ENCODE measurements at places on chromosomes 6 and 20.

- no peak for DNase-seq
Observed at GRCh38 chr6:116971959-116972358, 94.9 kb downstream of the RFX6 start.

- no peak for DNase-seq
Observed at GRCh38 chr20:16479666-16480065, 93.6 kb downstream of the KIF16B start.

GRCh38 chr6:3072798-3073197, 4.5 kb downstream of the RIPK1 start:
- DNase-seq: no peak

GRCh38 chr6:143482593-143482992, 28.9 kb downstream of the FUCA2 start:
- DNase-seq: no peak

DNA sequence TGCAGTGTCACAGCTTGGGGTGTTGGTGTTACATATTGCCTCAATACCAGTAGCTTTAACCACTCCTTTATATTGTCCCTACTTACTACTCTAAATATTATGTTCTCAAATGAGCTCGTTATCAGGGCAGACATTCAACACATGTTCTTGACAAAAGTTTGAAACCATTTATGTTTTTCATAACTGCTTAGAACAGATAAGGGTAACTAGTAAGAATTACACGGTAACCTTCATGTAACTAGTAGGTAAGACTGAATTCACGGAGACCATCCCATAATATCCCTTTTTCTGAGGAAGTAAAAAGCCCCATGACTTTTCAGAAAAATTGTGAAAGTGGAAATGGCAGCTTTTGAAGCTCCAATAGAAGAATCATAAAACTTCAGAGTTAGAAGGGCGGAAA, 59.6 kb upstream of the CENPW start:
- DNase-seq: no peak

- no peak for DNase-seq
Observed at GRCh38 chr6:31610968-31611367, 4.1 kb upstream of the AIF1 start.

GRCh38 chr6:148027201-148027600, 315.4 kb upstream of the SASH1 start:
- no peak for DNase-seq

GRCh38 chr6:170106906-170107525, 183.9 kb downstream of the DLL1 start:
- no peak for DNase-seq

DNA sequence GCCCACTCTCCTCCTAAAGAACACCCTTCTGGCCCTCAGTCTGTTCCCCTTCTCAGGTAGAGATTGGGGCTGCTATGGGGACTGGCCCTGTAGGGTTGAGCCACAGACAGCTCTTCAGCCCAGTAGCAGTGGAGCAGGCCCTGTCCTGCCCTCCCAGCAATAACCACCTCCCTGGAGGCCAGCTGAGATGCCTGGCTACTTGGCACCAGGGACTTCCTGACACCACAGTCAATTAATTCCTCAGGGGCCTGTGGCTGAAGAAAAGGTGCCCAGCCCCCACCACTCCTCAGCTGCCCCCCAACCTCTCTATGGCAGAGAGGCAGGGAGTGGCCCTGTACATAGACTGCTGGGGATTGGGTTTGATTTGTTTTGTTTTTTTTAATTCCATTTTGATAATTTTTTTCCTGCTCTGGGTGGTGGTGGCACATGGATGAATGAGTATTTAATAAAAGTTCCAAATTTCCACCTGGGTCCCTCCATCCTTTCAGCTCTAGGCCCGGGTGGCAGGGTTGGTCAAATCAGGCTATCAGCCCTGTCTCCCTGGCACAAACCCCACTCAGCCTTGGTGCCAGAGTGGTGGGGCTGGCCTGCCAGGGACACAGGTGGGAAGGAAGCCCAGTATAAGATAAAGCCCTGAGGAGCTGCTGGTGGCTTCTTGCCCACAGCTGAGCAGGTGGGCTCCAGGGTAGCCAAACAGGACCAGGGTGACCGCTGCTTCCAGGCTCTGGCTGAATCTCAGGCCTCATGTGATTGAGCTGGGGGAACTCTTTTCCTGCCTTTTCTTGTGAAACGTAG, 1.9 kb upstream of the DEF6 start:
- no peak for DNase-seq

DNA sequence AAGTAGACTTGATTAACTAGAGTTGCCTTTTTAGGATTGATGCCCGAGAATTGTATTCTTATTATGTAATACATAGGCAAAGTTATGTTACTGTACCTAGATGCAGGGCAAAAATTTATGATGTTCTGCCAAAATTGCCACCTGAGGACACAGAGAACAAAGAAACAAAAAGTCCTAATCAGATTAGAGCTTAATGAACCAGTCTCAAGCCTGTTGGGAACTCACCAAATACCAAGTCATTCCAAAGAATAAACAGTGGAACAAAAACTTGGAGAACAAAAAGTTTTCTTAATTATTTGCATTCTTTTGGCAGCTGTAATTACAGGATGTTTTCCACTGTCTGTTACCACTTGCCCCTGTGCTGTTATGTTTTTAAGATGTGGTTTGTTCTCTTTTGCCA, 154.7 kb upstream of the SGK1 start:
- DNase-seq: no peak

- no peak for DNase-seq
Observed at GRCh38 chr6:53866226-53866625, 71.4 kb downstream of the LRRC1 start.

DNA sequence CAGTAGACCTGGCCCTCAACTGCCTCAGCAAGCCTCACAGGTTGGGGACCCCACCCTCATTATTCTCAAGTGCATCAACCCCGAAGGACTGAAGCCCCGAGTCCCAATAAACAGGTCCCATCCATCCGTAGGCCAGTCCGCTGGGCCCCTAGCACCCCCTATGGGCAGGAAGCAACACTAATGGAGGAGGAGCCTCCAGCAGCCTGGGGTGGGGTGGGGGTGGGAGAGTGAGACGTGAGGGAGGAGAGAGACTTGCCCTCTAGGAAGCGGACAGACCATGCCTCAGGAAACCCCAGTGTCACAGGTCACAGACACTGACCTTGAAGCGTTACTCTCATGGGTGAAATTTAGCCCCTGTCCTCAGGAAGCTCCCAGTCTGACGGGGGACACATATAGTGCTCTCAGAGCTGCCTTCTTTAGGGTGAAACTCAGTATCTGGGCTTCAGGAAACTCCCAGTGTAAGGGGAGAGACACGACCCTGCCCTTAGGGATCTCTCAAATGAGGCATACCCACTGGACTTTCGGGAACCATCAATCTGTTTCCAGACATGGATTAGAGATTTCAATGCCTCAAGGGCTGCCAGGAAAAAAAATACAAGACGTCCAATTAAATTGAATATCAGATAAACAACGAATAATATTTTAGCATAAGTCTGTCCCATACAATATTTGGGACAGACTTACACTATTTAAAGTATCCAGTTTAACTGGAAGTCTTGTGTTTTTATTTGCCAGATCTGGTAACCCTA, 125.8 kb downstream of the MRPL14 start:
- no peak for DNase-seq

DNA sequence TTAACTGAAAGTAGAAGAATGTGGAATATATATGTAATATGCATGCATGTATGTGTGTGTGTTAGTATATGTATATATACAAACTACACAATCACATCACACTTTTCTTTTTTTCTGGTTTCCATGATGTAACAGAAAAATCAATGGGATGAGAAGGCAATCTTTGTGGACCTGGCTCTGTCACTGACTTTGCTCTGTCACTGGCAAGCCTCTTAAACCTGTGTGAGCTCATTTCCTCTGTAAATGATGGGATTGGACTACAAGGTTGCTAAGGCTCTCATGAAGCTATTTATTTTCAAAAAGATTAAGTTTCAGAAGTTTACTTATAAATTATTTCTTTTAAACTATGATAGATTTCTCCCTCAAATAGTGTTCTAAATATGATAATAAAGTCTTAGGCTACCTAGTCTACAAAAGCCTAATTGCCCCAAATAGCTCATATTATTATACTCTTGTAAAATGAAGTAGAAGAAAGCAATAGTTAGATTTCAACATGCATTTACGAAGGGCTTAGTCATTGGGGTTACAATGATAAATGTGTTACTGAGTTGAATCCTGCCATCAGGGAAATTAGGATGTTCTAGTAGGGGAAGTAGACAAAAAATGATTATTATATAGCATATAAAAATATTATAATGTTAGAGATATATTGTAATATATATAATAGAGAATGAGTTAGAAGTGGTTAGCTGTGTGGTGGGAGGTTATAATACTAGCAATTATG, 129.3 kb downstream of the AFG1L start:
- DNase-seq: no peak

DNA sequence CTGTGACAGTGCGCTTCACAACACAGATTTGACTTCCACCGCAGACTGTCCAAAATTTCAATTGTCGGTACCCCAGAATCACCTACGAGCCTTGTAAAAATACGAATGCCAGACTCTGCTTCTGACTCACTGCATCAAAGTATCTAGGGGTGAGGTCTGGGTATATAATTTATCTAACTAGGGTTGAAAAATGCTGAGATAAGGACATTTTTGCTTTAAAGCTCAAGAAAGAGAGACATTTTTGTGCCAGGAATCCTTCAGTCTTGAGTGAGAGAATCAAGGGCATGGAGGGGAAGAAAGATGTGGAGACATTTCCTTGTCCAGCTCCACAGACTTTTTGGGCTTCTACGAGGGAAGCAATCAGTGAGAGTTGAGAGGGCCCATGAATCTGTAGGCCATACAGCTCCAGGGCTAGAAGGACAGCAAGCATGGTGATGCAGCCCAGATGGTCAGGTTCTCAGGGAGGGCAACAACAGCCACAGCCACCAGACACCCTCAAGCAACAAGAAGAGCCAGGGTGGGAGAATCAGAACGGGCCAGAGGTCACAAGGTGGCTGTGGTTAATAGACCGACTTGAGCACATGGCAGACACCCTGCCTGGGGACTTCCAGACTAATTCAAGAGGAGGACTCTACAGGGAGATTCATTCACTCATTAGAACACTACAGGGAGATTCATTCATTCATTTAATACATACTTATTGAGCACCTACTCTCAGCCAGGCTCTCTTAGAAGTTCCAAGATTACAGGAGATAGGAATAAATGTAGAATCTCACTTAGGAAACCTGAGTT, 211.1 kb upstream of the PRDM1 start:
- DNase-seq: no peak

- DNase-seq: no peak
Observed at GRCh38 chr6:22437665-22438064, 131.7 kb upstream of the HDGFL1 start.

GRCh38 chr6:150452428-150453243, 83.8 kb downstream of the IYD start:
- no peak for DNase-seq

GRCh38 chr6:4677011-4677750, 99.0 kb upstream of the CDYL start:
- DNase-seq: no peak

DNA sequence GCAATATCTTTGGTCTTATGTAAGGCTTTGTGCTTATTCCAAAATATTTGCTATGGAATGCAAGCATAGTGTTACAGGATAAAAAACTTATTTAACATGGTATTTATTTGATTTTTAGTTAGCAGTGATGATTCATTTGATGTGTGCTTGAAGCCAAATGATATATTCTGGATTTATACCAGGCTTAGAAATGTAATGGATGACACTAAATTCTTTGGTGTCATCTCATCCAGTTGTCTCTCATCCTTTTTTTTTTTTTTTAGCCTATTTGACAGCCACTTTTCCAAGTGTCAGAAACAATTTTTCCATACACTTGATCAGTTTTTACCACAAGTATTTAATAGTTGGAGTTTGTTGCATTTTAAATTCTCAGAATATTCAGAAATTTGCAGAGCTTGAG, 515.3 kb downstream of the CDKAL1 start:
- DNase-seq: no peak

- no peak for DNase-seq
Observed at GRCh38 chr6:26555505-26556262, 17.5 kb downstream of the HMGN4 start.

DNA sequence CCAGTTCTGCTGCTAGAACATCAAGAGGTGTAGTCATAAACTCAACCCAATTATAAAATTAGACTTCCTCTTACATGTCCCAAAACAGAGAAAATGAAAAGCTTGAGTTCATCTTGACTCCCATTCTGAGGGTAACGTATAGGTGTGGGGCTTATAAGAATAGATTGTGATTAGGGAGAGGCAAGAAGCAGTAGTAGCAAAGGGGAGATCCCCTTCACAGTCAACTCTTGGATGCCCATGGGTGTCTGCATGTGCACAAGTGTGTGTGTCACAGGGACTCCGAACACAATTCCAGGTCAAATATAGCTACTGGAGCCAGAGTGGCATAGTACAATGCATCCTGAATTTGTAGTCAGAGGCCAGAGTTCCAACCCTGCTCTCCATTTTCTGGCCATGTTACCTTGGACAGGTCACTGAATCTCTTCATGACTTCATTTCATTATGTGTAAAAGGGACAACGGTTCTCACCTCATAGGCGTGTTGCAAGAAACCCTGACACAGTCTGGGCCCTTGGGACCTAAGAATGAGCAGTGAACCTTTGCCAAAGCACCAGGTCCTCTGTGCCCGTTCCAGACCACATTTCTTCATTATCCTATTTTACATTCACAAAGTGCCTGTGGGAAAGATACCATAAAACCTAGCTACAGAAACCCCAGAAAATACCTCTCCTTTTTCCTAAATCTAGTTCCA, 11.8 kb downstream of the GSTA4 start:
- no peak for DNase-seq

GRCh38 chr6:158737710-158738615, 81.2 kb downstream of the EZR start:
- no peak for DNase-seq

DNA sequence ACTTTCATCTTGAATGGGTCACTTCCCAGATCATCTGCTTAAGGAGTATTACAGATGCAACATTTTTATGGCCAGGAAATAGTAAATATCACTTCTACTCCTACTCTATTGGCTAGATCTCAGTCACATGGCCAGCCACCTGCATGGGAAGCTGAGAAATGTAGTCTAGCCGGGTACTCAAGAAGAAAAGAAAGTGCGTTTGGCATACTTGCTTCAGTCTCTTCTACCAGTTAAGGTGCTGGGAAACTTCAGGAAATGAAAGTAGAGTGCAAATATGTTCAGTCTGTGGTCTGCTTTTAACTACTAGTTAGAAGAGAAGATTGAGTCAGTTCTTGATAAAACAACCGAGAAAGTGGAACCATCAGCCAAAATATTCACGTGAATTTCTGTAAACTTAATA, 129.2 kb downstream of the PDSS2 start:
- peak; percentile 2 for DNase-seq

- no peak for DNase-seq
Observed at GRCh38 chr6:65999288-65999791, 292.3 kb upstream of the EYS start.

- DNase-seq: no peak
Observed at GRCh38 chr6:128518434-128519131, 1.8 kb downstream of the PTPRK start.
